ENCODE measurements at places on chromosomes 3 and 15.

GRCh38 chr3:131221731-131222130 lies 159.8 kb upstream of the NUDT16 start:
- peak; percentile 55 for DNase-seq

DNA sequence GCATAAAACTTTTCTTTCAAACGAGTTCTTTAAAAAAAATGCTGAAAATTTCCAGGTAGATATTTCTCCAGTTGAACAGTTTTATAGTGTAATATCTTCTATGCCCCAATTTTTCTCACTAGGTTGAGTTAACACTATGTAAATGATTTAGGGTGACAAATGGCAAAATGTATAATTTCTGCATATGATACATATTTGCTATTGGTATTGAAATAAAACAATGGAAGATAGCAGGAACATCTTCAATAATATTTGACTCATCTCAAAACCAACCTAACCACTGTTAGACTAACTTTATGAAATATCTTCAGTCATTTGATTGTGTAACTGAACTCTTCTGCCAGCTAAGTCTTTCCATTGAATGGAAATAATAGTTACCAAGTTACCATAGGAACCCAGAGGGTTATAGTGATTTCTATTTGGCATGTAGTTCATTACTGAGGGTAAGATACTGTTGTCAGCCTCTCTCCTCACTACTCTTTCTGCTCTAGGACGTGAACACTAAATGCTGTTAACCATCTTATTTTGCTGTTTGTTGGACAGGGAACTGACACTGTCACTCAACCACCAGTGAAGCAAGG lies 824.7 kb upstream of the NECTIN3 start:
- DNase-seq = no peak

DNA sequence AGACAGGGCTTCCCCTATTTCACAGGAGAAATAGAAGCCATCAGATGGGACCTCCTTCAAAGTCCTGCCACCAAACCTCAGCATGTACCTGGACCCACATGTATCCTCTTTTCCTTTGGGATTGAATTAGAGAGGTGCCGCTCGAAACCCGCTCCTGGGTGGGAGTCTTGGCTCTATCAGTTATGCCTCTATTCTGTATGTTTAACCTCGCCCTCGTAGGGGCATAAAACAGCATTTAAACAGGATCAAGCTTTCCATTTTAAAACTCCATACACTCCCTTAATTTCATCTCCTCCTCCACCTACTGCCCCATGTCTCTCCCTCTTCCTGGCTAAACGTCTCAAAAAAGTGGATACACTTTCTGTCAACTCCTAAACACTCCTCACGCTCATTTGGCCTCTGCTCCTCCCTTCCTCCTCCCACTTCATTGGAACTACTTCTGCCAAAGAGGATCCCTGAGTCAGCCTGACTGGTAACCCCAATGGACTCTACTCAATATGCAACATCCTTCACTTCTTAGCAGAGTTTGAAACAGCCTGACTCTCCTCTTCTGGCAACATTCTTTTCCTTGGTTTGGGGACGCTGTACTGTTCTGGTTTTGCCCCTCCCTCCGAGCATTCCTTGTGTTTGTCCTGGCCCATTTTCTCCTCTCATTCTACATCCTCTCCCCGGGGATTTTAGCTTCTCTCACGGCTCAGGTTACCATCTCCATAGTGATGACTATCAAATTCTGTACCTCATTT lies 23.0 kb upstream of the MUC20 start:
- DNase-seq = no peak

GRCh38 chr3:106957029-106957428 lies 420.2 kb upstream of the CCDC54 start:
- DNase-seq = no peak

DNA sequence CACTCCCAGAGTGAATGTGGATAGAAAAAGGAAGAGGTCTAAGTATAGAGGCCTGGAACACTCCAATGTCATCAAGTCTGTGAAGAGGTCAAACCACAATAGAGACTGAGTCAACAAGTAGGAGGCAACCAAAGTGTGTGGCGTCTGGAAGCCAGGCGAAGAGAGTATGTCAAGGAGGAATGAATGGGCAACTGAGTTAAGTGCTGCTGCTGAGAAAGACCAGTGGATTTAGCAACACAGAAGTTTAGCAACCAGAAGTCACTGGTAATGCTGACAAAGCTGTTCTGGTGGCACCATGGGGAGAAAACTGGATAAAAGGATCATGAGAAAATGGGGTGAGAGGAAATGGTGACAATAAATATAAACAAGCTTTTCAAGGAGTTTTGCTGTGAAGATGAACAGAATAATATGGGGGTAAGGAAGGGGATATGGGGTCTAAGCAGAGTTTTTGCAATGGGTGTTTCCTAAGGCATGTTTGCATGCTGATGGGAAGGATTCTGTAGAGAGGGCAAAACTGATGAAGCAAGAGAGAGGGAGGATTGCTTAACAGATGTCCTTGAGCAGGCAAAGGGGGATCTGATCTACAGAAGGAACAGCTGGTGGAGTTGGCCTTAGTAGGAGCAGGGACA lies 38.4 kb downstream of the PCOLCE2 start:
- peak; percentile 93 for DNase-seq

DNA sequence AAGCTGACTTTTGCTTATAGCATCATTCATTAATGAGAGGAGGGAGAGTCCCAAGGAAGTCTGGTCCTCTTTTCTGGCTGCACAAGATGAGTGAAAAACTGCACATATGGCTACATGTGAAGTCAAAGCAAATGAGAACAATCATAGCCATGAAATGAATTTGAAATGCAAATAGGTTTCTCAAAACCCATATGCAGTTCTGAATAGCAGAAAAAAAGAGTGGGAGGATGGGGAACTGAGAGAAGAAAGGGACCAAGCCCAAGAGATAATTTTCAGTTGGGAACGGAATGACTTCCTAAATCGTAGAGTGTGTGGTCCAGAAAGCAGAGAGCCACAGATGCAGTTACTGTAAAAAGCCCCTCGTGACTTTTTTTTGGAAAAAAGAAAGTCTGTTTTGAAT lies 66.3 kb downstream of the GTPBP8 start:
- DNase-seq = no peak

- DNase-seq = peak; percentile 74
Measured at GRCh38 chr3:158539414-158540014, 31.5 kb upstream of the MLF1 start.

DNA sequence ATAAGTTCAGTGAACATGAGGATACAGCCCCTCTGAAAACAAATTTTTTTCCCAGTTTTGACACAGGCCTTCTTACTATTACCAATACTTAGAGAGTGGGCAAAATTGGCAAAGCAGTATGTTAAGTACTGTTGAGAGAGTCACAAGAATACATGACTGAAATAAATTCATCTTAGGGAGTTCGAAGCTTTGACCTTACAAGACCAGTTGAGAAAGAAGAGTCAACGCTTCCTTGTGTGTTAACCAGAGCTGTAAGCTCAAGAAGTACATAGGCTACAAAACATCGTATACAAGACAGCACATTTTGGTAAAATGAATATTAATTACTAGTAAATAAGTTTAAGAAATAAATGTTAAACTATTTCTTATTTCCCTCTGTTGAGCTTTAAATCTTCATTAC lies 164.4 kb upstream of the RORA start:
- DNase-seq = no peak

- no peak for DNase-seq
Measured at GRCh38 chr3:45275006-45275704, 49.1 kb upstream of the TMEM158 start.

- DNase-seq = no peak
Measured at GRCh38 chr15:73982222-73982962, 9.7 kb downstream of the STOML1 start.

- DNase-seq = no peak
Measured at GRCh38 chr3:145088917-145089316, 1072.1 kb downstream of the PLOD2 start.

GRCh38 chr3:27883266-27883665 lies 161.1 kb upstream of the EOMES start:
- DNase-seq = no peak

DNA sequence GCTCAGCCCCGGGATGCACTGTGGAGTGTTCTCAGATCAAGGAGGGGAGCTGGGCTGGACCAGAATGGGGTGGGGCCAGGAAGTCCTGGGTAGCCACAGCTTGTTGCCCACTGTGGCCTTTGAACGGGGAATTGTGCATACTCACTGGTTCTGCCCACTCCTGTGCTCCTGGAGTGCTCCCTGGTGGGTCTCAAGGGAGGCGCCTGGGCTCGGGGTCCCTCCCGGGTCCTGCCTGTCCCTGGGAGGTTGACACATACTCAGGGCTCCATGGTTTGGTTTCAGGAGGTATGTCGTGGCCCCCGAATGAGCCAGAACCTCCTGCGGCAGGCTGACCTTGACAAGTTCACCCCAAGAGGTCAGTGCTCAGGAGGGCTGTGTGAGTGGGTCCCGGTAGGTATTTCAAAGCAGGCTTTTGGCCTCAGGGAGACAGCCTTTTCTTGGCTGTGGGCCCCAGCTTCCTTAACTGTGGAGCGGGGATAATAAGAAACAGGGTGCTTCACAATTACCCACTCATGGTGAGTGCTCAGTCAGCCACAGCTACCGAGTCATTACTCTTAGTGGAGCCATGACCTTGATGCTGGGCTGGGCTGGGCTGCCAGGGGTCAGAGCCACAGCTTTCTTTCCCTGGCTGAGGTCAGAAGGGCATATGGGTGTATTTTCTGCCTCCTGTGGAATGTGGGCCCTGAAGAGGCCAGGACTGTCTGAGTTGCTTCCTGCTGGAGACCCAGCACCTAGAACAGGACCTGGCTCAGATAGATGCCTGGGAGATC lies 7.6 kb downstream of the DNAH1 start:
- DNase-seq = no peak

DNA sequence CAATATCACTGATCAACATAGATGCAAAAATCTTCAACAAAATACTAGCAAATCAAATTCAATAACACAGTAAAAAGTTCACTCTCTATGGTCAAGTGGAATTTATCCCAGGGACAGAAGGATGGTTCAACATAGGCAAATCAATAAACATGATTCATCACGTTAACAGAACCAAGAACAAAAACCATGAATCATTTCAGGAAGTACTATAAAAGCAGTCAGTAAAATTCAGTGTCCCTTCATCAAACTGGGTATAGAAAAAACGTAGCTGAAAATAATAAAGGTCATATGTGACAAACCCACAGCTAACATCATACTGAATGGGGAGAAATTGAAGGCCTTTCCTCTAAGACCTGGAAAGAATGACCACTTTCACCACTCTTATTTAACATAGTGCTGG lies 172.1 kb downstream of the POLR2M start:
- no peak for DNase-seq

GRCh38 chr15:35130245-35130644 lies 45.1 kb upstream of the NANOGP8 start:
- DNase-seq = no peak

DNA sequence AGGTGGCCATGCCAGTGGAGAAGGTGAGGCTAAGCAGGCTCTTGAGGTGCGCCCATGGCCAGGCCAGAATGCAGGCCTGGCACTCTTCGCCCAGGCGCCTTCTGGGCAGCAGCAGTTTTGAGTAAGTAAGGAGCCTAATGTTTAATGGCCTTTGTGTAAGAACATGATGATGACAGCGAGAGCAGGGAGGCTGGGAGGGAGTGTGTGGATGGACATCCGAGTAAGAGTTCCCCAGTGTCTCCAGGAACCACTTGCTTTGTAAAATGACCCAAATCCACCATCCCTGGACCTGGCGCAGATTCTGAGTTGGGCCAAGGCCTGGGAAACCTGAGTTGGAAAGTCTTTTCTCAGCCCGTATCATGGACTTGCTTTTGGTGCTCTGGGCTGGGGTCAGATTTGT lies 24.1 kb downstream of the KLF13 start:
- DNase-seq = no peak

DNA sequence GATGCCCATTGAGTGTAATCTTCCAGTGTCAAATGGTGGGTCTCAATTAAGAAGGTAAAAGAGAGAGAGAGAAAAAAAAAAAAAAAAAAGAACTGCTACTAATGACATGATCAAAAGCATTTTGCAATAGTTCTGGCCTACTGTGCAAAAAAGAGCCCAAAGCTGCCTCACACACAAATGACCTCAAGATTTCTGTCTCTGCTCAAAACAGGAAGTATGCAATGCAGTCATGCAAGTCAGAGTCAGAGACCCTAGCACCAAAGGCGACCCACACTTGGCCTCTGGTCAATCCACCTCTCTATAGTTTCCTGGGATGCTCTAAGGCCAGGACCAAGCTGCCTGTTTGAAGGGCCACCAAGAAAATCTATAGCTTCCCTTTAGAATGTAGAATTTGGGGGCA lies 323.5 kb downstream of the VPS13C start:
- DNase-seq = no peak
